ENCODE measurements at places on chromosomes 2 and 18. TPM values are rescaled to one million over a fixed set of nuclear protein-coding genes. Genes with fewer than 3 reads are reported as not detected.

GRCh38 chr2:146235158-146235557 lies 1609.7 kb upstream of the ACVR2A start:
- DNase-seq, result no peak

GRCh38 chr2:12721566-12722446 lies 5.1 kb downstream of the TRIB2 start:
- DNase-seq, result no peak

- DNase-seq, result no peak
Measured at GRCh38 chr2:165462443-165462842, 7.1 kb upstream of the CSRNP3 start.

DNA sequence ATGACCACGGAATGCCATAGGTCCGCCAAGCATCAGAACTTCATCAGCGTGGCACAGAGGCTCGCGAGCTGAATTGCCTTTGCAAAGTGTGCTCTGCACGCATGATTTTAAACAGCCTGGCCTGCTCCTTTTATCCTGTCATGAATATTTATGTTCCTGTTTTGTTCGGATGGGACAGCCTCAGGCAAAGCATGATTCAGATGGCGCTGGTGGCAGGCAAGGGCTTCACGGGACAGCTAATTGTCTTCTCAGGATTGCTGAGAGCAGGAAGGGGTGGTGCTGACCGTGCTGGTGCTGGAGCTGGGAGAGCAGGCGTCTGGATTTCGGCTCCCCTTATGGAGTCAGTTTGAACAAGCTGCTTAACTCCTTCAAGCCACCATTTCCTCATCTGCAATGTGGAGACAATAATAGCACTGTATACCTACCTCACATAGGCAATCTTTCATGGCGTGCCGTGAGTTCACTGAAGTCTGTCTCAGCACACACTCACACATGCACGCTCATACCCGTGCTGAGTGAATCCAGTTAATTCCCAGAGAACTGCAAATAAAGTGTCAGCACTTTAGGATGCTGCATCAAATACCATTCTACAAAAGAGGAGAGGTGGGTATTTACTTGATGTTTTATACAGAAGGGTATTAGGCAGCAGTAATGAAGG lies 79.7 kb upstream of the APCDD1 start:
- no peak for DNase-seq

Gene TXNL4A
- total RNA-seq, result 47.1 TPM

- DNase-seq, result no peak
Measured at GRCh38 chr18:5918205-5918858, 23.0 kb upstream of the TMEM200C start.

Data from uterus (tissue), 4 donors.